ENCODE measurements at places on chromosomes 4 and X.

DNA sequence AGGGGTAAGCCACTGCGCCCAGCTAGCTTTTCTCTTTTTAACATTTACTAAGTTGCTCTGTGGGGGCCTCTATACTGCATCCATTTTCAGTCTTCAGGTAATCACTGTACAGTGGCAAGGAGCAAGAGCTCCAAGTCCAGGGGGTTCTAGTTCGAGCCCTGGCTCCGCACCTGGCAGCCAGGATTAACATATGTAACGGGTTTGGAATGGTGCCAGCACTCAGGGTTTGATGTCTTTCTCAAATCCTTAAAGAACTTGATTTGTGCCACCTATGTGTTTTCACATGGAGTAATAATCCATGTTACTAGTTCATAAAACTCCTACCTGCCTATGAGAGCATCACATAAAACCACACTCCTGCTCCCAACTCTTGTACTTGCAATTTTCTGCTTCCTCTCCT, 4.5 kb downstream of the GRPEL1 start:
- DNase-seq: no peak

DNA sequence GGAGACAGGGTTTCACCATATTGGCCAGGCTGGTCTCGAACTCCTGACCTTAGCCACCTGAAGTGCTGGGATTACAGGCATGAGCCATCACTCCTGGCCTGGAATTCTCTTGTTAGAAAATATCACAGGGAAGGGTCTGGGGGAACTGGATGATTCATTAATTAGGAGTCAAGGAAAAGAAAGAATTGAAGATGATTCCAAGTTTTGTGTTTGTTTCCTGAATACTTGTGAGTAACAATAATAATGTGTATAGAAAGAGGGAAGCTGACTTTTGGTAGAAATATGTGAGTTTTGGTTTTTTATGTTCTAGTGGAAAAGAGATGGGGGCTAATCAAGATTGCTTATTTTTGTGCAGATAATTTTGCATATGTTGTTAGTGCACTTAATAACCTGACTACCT, 77.3 kb upstream of the CLNK start:
- DNase-seq: no peak

DNA sequence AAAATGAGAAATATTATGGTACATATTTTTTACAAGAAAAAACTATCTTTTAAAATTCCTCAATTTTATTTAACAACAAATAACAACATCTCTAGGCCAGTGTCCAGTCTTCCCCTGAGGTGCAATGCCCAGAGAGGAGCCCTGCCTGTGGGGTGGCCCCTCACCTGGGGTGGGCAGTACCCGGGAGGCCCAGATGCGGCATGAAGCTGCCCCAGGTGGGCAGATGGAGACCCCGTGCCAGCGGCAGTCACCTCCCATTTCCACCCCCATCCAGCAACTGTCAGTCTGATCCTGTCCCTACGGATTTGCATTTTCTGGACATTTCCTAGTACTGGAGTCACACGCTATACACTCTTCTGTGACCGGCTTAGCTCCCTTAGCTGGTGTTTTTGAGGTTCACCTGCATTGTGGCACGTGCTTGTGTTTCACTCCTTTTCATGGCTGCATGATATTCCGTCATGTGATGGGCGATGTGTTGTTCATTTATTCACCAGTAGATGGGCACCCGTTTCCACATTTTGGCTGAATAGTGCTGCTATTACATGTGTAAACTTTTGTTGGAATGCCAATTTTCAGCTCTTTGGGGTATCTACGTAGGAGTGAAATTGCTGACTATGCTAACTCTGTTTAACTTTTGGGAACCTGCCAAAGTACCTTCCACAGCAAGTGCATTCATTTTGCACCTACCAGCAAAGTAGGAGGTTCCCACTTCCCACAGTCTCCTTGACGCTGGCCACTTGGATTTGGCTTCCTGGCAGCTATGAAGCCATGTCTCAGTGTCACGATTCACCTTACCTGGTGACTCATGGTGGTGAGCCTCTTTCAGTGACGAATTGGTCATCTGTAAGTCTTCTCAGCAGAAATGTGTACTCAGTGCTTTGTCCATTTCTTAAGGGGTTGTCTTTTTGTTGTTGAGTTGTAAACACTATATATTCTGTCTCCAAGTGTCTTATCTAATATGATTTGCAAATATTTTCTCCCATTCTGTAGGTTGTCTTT, 11.7 kb upstream of the MAEA start:
- DNase-seq: no peak

- no peak for DNase-seq
These were observed 54.7 kb downstream of the RBPJ start for GRCh38 chr4:26375551-26375950.

DNA sequence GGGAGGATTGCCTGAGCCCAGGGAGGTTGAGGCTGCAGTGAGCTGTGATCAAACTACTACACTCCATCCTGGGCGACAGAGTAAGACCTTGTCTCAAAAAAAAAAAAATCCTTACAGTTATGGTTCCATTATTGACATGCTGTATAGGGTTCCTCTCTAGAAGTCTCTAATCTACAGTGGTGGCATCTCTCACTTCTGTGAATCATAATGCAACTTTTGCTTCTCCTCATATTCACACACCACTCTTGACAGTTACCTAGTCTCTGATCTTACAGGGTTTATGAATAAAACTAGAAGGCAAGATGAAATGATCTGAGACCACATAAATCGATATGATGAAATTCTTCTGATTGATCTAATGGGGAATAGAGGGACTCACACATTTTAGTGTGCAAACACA, 40.6 kb downstream of the DOCK11 start:
- DNase-seq: no peak

DNA sequence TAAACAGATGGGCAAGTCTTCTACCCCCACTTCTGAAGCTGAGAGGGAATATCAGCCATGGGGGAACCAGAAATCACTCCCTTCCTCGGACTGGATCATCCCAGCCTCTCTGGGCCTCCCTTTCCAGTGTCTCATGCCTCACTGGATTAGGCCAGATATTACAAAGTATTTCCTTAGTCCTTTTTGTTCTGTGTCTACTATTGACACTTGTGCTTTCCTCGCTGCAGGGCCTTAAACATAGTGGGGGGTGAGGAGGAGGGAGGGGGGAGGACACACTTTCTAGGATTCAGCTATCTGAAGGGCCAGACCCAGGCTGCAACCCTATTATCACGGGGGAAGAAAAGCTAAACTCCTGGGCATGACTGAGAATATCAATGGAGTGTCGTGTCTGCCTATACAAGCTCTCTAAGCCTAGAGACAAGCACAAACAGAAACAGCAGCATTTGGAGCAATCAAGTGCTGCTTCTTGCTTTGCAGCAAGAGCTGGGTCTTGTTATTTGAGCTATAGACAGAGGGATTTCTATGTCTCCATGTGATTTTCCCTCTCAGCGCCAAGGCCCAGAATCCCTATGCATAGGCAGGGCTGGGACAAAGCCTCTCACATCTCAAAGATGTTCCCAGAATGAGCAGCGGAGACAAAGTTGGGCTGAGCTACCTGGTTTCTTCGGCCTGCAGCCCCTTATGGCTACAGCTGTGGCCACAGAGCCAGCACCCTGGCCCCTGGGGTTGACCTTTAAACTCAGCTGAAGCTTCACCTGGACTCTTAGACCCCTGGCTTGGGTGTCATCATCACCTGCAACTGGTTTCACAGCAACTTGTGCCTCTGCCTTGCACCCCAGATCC, 20.2 kb downstream of the PJA1 start:
- no peak for DNase-seq

DNA sequence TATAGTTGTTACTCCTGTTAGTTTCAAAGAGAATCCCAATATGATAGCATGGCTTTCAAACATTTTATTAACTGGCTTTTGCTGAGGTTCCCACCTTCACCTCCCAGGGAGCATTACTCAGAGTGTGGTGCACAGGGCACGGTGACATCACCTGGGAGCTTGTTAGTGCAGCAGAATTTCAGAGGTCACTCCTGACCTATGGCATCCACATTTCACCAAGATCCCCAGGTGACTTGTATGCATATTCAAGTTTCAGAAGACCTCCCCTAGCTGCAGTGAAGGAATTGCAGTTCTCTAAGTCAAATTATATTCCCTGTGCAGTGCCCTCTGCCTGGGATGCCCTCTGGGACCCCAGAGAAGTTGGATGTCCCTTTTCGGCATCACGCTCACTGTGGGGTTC, 29.7 kb upstream of the LNX1 start:
- no peak for DNase-seq

GRCh38 chr4:146957237-146957636, 11.6 kb upstream of the TTC29 start:
- no peak for DNase-seq

GRCh38 chr4:110630688-110631402, 8.0 kb upstream of the PITX2 start:
- no peak for DNase-seq

GRCh38 chrX:55452833-55453124, 852 bp downstream of the MAGEH1 start:
- DNase-seq: no peak

DNA sequence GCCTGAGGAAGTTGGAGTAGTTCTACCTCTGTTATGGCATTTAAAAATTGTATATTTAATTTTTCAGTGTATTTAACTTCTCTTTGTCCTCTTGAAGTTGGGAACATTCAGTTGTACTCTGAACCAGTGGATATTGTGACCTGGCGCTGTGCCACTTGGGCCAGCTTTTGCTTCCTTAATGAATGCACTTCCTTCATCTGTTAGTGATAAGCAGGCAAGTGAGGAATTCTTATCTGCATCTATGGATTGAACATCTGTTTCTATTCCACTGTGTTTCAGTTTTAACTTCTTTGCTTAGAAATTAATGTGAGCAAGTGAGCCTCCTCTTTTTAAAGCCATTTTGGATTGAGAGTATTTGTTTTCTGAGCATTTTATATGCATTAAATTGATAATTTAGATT, 128.3 kb downstream of the UCHL1 start:
- no peak for DNase-seq

- no peak for DNase-seq
These were observed 296.0 kb upstream of the HS3ST1 start for GRCh38 chr4:11724731-11725130.

DNA sequence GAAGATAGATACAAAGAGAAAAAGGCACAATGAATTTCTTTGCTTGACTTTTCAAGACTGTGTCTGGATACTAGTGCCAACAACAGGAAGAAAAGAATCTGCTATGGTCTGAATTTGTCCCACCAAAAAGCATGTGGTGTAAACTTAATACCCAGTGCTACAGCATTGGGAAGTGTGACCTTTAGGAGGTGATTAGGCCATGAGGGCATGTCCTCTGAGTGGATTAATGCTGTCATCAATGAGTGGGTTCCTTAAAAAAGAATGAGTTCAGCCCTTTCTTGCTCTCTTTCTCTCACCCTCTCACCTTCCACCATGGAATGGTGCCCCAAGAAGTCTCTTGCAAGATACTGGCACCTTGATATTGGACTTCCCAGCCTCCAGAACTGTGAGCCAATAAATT, 155.7 kb upstream of the GPRIN3 start:
- no peak for DNase-seq

- DNase-seq: no peak
These were observed 32.8 kb upstream of the CFAP299 start for GRCh38 chr4:80302616-80303223.

DNA sequence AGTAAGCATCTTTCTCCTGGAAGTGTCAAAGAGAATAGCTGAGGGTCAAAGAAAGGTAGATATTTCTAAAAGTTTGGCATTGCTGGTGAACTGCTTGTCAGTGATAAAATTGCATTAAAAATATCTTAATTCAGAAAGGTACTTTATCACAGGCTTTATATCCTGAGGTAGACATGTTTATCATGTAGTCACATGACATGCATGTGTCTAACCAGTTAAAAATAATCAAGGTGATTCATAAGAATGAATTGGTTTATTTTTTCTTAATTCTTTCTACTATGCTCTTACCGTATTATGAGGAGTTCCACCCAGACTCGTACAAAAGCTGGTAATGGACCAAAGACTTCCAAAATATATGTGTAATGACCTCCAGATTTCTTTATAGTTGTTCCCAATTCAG, 6.1 kb downstream of the SLC7A11 start:
- no peak for DNase-seq

DNA sequence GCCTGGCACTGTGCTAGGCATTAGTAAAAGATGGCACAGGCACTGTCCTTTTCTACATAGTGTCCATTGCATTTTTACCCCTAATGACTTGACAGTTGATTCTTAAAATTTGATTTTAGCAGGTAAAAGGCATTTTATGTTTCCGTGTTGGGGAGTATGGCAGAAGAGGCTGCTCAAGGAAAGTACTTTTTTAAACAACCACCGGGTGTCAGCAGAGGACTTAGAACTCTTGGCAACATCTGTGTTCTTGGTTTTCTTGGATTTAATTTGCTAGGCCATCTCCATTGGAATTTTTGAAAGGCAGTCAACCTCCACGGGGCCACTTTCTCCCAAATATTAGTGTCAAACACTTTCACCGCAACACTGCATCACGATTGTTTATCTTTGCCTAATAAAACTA, 102.9 kb downstream of the TSPAN7 start:
- DNase-seq: no peak

DNA sequence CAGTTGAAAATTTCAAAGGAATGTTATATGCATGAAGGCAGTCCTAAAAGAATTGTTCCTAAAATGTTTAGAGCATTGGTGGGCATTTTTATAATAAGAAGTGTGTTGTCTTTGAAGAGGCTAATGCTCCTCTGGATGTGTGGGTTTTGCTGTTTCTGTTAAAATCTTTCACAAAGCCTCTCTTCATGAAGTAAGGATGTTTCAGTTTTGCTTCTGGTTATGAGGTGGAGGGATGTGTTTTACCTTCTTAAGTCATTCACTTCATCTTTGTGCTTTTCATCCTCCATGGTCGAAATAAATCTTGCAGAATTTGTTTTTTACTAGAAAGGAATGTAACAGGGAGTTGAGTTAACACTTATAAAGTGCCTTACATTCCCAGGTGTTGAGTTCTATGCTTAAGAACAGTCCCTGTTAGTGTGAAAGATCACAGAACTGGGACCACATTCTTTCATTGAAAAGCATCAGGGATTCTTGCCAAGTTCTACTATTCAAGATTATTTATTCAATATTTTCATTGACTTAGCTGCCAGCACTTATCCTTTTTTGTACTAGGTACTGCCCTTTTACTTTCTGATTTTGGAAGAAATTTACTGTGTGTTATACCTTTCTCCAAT, 21.1 kb downstream of the FHIP1A start:
- DNase-seq: no peak
